ENCODE measurements at places on chromosomes 2 and 18.

DNA sequence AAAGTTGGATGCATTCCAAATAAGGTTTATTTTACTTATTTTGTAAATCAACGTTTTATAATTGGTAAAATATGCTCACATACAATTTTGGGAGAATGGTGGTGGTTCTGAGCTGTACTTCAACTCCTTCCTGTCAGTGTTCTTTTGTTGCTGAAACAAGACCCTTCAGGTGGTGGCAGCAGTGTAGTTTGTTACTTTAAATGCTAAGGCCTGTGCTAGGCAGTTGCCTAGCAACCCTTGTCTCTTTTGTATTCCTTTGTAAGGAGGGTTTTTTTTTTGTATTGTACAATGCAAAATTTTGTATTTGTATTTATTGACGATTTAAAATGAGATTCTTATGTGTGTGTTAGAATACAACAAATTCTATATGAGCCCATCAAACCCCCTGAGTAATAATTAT lies 166.0 kb upstream of the FAM98A start:
- no peak for DNase-seq

- DNase-seq, result no peak
Observed at GRCh38 chr18:21960189-21960588, 209.2 kb upstream of the GATA6 start.

DNA sequence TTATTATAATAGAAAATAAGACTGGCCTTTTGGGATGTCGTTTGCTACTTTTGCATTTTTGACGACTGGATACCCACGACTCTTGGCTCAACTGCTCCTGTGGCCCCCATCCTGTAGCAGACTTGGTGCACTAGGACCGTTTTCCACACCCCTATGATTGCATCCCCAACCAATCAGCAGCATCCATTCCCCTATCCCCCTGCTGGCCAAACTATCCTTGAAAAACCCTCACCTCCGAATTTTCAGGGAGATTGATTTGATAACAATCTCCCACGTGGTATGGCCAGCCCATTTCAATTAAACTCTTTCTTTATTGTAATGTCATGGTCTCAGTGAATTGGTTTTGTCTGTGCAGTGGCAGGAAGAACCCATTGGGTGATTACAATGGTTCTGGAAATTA lies 37.9 kb upstream of the TTR start:
- DNase-seq, result no peak

GRCh38 chr2:27891673-27892105 lies 1.2 kb downstream of the BABAM2 start:
- no peak for DNase-seq

GRCh38 chr2:149572102-149572953 lies 15.2 kb downstream of the MMADHC start:
- no peak for DNase-seq

DNA sequence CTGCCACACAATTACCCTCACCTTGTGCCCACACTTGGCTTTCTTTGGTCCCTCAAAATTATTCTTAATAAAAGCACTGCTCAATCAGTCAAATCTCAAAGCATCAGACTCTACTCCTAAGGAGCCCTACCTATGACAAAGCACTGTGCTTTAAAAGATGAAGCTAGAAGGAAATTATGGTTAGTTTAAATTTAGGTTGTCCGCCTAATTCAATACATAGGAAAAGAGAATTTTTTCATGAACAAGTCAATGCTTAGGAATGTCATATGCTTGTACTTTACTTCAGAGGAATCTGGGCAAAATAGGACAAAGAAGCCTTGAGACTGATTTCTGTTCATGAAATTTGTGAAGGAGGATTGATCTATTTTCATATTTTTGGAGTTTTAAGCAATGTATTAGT lies 726.4 kb upstream of the CDH2 start:
- no peak for DNase-seq

DNA sequence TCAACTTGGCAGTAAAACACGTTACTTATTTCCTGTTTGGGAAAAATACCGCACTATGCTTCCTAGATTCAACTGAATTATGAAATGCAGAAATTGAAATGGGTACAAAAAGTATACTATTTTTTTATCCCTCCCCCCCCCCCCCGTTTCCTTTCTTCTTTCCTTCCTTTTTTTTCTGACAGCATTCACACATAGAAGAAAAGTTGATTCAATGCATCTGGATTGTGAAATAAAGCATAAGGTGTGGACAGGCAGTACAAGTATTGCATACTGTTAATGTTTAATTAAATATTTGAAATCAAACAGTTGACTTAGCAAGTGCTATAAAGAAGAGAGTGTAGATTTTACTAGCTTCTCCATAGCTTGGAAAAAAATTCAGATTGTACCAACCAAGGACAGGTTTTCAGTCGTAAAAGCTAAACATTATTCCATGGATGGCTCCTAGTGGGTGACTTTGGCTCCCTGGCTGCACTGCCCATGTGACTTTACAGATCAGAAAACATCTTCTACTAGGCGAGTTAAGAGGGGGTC lies 21.6 kb upstream of the AGFG1 start:
- DNase-seq, result no peak

GRCh38 chr2:187495324-187495723 lies 47.3 kb upstream of the CALCRL start:
- no peak for DNase-seq

GRCh38 chr2:20369366-20369765 lies 18.7 kb upstream of the PUM2 start:
- no peak for DNase-seq

- DNase-seq, result no peak
Observed at GRCh38 chr18:33062834-33063364, 290.1 kb upstream of the KLHL14 start.

GRCh38 chr2:236546561-236547002 lies 23.0 kb upstream of the ACKR3 start:
- no peak for DNase-seq

DNA sequence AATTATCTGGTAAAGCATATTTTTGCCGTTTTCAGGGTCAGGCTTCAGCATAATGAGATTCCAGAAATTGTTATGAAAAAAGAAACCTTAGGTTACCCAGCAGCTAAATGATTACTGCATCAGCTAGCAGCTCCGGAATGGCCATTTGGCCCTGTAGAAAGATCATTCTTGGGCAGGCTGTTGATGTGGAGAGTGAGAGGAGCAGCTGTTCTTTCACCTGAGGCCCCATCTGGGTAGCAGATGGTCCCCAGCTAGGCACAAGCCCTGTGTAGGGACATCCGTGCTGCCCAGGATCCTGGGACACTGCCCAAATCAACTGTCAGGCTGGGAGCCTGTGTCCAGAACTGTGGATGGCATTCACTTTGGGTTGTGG lies 61.8 kb downstream of the NEDD4L start:
- no peak for DNase-seq

GRCh38 chr18:48065601-48065995 lies 135.1 kb upstream of the SMAD2 start:
- no peak for DNase-seq

DNA sequence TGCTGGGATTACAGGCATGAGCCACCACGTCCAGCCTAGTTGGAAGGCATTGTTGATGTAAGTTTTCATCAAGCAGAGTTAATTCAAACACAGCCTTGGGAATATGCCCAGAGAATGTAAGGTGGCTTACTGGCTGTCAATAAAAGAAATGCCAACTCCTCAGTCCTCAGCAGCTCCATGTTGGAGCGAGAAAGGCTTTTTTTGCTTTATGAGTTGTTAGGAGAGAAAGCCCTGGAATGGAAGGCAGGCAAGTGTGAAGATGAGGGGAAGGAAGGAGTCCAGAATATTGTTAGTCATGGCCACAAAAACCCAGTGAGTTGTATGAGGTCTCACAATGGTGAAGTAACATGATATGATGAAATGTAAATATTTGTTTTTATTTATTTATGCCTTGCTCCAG lies 57.1 kb downstream of the MAP4K4 start:
- peak; percentile 39 for DNase-seq

DNA sequence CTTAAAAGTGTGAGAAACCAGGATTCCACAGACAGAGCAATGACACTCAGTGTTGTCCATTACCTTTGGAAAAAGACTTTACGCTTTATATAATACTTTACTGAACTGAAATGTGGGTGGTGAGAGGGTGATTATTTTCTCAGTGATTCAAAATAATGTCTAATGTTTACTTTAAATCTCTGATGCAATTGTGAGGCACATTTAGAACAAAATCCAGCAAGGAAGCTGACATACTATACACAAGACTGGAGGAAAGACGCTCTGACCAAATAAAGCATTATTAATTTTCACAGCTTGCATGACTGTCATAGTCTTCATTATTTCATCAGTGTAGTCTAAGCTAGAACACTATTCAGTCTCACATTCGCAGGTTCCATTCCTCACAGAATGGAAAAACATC lies 34.1 kb upstream of the STAT1 start:
- DNase-seq, result no peak

- peak; percentile 80 for DNase-seq
Observed at GRCh38 chr18:27750014-27750413, 426.9 kb downstream of the CDH2 start.

DNA sequence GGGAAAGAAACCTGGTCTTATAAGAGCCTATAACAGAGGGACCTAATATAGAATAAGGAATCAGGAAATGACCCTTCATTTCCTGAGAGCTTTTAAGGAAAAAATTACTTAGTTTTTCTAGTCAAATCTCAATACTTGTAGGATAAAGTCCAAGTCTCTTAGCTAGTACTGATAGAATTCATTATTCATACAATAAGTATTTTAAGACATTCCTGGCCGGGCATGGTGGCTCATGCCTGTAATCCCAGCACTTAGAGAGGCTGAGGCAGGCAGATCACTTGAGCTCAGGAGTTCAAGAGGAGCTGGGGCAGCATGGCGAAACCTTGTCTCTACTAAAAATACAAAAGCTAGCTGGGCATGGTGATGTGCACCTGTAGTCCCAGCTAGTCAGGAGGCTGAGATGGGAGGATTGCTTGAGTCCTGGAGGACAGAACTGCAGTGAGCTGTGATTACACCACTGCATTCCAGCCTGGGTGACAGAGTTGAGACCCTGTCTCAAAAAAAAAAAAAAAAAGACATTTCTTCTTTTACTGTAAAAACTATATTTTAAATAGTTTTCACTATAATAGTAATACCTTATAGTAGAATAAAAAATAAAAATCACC lies 3.2 kb downstream of the RAB3GAP1 start:
- DNase-seq, result peak; percentile 12

- no peak for DNase-seq
Observed at GRCh38 chr2:196242131-196242620, 70.8 kb upstream of the STK17B start.

GRCh38 chr2:73260338-73260984 lies 23.8 kb downstream of the FBXO41 start:
- DNase-seq, result peak; percentile 13

DNA sequence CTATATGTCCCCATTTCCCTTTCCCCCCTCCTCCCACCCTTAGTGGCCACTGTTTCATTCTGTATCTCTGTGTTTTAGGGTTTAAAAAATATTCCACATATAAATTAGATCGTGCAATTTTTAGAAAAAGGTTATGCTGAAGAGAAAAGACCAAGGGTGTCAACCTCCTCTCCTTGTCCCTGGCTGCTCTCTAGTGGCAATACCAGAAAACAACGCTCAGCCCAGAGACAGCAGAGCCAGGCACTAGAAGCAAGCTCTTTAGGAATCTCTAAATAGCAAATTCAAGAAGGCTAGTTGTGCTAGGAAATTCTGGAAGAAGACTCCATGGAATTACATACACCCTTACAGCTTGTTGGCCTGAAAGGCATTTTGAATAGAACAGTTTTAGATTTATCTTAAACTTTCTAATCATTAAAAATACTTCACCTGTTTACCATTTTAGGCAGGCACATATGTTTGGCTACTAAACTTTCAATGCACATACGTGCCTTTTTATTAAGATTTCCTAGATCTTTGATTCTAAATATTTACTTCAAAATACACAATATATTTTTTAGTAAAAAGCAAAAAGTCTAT lies 35.1 kb upstream of the RASGRP3 start:
- DNase-seq, result peak; percentile 47

DNA sequence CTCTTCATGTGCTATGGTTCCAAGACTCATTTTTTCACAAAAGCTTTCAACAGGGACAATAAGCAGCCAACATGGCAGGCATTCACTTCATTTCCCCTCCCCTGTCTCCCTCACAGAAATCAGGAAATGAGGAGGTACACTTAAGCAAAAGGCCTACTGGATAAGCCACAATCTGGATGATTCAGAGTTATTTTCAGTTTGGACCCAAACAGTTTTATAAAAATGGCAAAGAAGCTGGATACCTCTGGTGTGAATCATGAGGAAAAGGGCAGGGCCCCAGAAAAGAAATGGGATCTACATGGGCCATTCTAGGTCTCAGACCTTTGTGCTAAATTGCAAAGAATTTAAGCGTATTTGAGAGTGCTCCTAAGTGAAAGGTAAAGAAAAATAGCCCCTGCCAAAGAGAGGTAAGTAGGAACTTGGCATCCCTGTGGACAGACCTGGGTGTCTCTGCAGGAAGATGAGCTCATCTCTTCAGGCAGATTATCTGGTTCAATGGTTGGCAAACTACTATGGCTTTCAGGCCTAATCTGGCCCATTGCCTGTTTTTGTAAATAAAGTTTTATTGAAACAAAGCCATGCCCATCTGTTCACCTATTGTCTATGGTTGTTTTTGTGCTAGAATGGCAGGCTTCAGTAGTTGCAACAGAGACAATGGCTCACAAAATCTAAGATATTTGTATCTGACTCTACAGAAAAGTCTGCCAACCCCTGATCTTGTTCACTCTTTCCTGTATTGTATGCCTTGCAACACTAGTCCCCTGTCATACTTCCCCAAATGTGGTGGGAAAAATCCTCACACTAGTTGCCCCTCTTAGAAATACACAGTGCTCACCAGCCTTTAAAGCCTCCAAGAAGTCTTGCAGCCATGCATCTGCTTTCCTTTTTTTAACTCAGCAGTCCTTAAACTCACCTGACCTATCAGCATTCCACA lies 315.0 kb downstream of the ALK start:
- peak; percentile 74 for DNase-seq

DNA sequence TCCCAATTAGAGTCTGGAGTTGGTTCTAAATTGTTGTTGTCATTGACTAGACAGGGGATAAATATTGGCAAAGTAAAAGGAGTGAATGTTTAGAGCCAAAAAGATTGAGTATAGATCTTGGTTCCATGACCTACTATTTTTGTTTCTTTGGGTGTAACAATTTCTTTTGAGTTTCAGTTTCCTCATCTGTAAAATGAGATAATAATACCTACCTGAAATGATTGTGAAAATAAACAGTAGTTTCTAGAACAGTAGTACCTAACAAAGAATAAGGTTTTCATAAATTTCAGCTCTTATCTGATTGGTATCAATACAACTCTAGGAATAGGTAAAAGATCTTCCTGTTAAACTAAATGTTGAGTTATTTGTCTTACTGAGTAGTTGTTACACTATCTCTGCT lies 56.8 kb downstream of the PMS1 start:
- DNase-seq, result no peak

DNA sequence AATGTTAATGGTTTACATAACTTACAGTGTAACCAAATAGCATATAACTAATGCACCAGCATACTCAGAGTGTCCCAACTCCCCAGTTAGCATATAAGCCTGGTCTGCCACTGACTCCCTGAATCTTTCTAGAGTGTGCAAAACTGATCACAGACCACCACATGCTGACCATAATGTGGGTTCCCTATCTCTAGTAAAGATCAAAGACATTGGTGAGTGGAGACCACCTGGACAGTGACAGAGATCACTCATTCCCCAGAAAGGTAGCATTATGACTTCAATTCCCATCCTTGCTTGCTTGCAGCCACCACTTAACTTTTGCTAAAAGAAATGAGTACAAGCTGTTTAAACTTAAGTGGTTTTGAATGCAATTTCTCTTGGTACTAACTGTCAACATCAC lies 39.0 kb downstream of the KANSL1L start:
- no peak for DNase-seq
